RKO (cell line): ENCODE measurements at places on chromosomes 7 and 10.

- DNase-seq, result no peak
Observed at GRCh38 chr7:123425246-123425645, 109.1 kb downstream of the IQUB start.

DNA sequence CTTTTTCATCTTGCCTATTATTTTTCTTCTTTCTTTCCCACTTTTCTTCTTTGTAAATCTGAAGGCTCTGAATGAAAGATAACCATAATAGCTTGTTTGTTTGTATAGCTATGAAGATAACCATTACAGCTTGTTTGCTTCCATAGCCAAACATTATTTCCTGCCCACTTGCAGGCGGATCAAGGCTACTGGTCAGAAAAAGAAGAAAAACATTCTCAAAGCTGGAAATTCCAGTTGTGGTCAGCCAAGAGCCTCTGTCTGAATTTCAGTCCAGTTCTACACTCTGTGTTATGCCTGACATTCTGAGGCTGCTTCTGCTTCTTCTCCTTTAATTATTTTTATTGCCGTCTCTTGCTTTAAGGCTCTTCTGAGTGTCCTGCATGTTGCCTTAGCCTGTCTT lies 48.9 kb downstream of the TMEM178B start:
- DNase-seq, result no peak

DNA sequence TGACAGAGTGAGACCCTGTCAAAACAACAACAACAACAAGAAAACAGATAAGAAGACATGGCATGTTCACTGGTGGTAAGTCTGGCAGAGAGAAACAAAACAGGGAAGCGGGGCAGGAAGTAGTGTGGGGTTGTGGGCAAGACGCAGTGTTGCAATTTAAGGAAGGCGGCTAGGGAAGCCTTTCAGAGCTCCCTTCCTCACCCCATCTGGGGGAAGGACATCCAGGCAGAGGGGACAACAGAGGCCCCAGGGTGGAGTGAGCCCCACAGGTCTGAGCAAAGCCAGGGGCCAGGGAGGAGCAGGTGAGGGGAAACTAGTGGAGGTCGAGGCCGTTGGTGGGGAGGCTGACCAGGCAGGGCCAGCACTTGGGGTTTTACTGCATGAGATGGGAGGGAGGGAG lies 16.8 kb downstream of the LAT2 start:
- no peak for DNase-seq

DNA sequence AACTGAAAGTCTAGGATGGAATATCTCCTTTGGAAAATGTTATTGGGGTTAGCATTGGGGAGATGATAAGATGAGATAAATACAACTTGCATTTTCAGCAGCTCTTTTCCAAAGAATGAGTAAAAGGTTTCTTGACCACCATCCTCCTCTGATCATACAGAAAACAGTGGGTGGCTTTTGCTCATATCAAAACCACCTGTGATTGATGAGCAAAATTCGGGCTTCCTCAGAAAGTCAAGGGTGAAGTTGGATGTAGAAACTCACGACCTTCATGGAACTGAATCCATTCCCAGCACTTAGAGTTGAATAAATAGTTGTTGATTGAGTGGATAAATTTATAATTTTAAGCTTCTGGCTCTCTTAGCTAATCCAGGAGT lies 158.4 kb downstream of the DNAJB6 start:
- DNase-seq, result no peak

DNA sequence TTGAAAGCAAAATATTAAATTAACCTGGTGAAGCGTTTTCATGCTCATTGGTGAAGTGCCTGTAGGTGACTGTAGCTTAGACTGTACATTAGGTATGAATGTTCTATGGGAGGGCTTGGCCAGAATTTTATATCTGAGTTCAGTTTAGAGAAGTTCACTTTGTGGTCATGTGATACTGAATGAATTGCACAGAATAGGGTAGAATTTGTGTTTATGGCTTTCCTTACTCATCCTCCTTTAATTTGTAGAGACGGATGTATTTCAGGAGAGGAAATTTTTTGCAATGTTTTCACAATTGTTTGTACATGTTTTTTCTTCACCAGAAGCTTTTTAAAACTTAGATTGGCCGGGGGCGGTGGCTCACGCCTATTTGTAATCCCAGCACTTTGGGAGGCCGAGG lies 32.3 kb downstream of the REEP3 start:
- no peak for DNase-seq

DNA sequence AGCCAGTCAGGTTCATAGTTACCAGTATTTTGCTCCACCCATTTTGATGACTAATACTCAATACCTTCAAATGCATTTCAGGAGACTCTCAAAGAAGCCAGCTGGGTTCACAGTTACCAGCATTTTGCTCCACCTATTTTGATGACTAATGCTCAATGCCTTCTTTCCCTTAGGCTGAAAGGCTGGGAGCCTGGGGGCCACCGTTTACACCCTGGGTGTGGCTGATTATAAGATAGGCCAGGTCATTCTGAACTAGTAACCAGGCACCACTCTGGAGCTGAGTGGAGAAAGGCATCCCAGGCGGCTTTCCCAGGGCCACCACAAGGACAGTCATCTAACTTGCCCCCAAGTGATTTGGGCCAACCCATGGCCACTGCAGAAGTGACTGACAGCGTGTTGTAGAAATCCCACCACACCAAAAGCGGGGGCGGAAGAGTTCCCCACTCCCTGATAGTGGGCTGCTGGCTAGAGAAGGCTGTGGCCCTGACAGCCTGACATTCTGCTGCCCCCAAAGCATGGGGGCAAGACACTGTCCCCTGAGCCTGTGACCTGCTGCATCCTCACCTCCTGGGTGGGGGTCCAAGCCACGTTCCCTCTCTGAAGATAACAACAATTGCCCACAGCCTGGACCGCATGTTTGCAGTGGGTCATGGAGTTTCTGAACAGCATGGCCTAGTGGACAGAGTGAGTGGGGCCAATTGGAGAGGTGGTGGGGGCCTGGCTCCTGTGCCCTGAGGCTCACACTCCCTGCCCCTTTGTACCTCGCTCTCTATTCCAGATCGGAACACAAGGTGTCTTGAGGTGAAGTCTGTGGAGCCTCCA lies 23.0 kb upstream of the ZNF488 start:
- DNase-seq, result peak; percentile 22

DNA sequence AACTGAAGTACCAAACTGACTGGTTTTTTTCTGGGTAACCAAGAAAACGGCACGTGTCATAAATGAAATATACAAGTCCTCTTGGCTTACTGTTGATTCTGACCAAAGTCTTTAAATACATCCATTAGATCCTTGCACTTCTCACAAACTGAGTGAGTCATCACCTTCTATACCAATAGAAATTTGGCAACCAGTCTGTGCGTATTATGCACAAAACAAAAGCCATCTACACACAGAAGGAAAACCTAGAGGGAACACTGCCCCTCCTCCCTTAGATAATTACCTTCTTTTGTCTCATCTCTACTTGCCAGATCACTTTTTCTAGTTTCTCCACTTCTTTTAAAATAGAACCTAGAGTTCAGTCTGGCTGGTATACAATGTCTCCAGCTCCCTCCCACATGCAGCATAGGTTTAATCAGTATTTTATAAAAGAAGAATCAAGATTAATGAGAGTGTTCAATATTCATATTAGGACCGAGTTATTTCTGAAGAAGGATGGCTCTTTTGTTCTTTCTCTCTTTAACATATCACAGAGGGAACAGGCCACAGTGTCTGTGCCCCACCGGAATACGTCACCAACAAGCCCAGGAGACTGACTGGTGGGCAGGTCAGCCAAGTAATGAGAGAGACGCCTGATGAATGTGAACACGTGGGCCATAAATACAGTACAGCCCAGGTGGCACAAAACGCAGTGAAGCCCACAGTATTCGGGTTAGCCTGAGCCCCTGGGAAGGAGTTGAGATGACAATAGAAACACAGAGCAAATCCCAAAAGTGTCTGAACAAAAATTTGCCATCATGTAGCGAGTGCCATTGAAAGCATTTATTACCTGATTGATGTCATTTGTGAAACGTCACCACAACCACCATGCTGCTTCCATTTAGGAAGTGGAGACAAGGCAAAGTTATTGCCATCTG lies 91.3 kb downstream of the KIAA1549 start:
- no peak for DNase-seq

DNA sequence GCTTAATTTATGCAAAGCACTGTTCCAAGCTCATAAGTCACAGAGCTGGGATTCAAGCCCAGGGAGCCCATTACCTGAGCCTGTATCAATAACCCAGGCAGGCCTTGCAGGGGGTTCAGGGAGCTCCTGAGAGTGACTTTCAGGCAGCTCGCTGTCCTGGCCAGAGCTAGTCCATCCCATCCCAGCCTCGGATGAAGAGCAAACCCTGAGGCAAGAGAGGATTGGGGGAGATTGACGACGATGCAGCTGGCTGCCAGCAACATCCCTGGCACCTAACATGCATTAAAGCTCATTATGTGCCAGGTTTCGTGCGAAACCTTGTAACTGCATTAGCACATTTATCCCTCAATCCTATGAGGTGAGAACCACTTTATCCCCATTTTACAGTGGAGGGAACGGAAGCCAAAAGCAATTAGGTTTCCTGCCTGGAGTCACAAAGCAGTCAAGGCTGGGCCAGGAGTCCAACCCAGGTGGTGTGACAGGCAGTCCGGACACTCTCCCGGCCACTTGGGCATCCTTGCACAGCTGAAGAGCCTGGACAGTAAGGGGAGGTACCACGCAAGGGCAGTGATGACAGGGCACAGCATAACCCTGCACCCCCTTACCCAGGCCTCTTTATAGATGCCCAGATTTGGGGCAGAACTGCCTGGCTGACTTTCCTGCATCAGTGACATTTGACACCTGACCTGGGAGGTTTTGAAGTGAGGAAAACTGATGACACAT lies 129.8 kb upstream of the CHST15 start:
- DNase-seq, result no peak
